ENCODE measurements at places on chromosomes 11 and 22. TPM values are rescaled to one million over a fixed set of nuclear protein-coding genes. Genes with fewer than 3 reads are reported as not detected.

GRCh38 chr22:45680932-45681700, 9.5 kb downstream of the ATXN10 start:
- H3K27me3 ChIP-seq: no peaks in the 10 kb centered on the region
- no peak overlapping the region for H3K27ac ChIP-seq
- no peak for DNase-seq
- no peaks in the 10 kb centered on the region for H3K36me3 ChIP-seq

Gene GLYATL2
- not detected for total RNA-seq

DNA sequence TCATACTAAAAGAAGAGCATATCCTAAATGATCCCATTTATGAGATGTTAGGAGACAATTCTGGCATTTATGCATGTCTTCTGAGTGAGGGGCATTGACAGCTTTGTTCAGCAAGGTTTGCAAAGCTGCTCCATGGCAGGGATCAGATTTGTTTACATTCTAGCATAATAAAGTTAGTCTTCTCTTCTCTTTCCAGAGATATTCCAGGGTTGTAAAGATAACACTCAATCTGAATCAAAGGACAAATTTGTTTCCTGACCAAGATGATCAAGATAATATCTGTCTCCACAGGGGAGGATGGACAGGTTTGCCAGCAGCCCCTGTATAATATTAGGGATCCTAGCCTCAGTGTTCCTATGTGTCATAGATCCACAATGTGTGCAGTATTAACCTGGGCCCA, 77.5 kb upstream of the ZC3H12C start:
- H3K27ac ChIP-seq: no peak overlapping the region
- H3K36me3 ChIP-seq: no peaks in the 10 kb centered on the region
- H3K4me1 ChIP-seq: no peaks in the 10 kb centered on the region

Gene RFPL2
- total RNA-seq: not detected

- no peak overlapping the region for H3K4me3 ChIP-seq
- no peaks in the 10 kb centered on the region for H3K4me1 ChIP-seq
- no peaks in the 10 kb centered on the region for H3K27me3 ChIP-seq
These were observed 35.0 kb upstream of the TPBGL start for GRCh38 chr11:75205564-75206020.

- no peaks in the 10 kb centered on the region for H3K27me3 ChIP-seq
- H3K4me3 ChIP-seq: no peak overlapping the region
- H3K4me1 ChIP-seq: no peaks in the 10 kb centered on the region
- DNase-seq: no peak
- H3K27ac ChIP-seq: no peak overlapping the region
These were observed 150.3 kb downstream of the LDLRAD3 start for GRCh38 chr11:36094164-36094563.

DNA sequence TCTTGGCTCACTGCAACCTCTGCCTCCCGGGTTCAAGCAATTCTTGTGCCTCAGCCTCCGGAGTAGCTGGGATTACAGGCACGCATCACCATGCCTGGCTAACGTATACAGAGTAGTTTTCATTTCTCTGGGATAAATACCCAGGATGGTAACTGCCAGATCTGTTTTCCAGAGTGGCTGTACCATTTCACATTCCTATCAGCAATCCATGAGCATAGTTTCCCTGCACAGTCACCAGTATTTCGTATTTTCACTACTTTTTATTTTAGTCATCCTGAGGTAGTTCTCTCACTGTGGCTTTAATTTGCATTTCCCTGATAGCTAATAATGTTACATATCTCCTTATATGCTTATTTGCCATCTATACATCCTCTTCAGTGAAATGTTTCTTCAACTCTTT, 11.0 kb upstream of the SCARF2 start:
- H3K27me3 ChIP-seq: no peaks in the 10 kb centered on the region
- H3K27ac ChIP-seq: no peak overlapping the region
- no peak for DNase-seq
- no peaks in the 10 kb centered on the region for H3K36me3 ChIP-seq

DNA sequence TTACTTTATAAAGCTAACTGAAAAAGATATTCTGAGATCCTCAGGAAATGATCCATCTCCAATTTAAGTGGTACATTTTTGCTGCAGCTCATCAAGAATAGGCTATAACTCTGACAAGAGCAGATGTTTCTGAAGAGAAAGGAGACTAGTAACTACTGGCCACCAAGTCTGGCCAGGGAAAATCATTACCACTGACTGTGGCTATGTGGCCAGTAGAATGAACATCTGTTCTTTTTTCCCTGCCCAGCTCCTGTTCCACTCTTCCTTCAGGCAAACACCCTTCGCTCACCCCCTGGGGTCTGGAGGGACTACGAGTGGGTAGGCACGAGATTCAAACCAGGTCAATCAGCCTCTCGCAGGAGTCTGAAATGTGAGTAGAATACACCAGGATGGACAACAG, 23.9 kb downstream of the TMEM123 start:
- H3K36me3 ChIP-seq: peaks cover 21% of the 10 kb centered on the region
- H3K27me3 ChIP-seq: no peaks in the 10 kb centered on the region
- peak overlapping the region; percentile 91 for H3K27ac ChIP-seq

Gene GNG3
- not detected for total RNA-seq

DNA sequence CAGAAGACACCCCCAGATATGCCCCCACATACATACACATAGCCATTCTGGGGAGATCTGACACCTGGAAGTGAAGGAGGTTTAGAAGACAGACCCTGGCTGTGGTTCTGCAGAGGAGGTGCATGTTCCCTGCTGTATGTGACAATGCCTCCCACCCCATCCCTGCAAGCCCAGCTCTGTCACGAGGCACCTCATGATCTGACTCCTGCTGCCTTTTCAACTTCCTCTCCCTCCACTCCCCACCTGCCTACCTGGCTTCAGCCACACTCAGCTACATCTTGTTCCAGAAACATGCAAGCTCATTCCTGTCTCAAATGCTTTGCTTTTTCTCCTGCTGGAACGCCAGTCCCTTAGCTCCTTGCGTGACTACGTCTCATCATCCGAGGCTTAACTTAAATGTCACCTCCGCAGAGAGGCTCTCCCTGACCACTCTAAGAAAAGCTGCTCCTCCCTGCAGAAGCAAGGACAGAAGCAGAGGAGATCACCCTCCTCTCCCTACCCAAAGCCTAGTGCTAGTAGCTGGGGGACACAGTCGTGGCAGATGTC, 114.5 kb downstream of the FEZ1 start:
- no peaks in the 10 kb centered on the region for H3K27me3 ChIP-seq
- H3K36me3 ChIP-seq: no peaks in the 10 kb centered on the region
- H3K4me3 ChIP-seq: no peak overlapping the region
- DNase-seq: no peak
- H3K27ac ChIP-seq: no peak overlapping the region

Gene C22orf42
- total RNA-seq: not detected

- H3K4me3 ChIP-seq: no peak overlapping the region
- no peak for DNase-seq
- H3K27me3 ChIP-seq: no peaks in the 10 kb centered on the region
- no peaks in the 10 kb centered on the region for H3K36me3 ChIP-seq
These were observed 30.6 kb downstream of the ADAMTS8 start for GRCh38 chr11:130397780-130398179.

Gene FGF4
- not detected for total RNA-seq

Gene HORMAD2
- not detected for total RNA-seq

DNA sequence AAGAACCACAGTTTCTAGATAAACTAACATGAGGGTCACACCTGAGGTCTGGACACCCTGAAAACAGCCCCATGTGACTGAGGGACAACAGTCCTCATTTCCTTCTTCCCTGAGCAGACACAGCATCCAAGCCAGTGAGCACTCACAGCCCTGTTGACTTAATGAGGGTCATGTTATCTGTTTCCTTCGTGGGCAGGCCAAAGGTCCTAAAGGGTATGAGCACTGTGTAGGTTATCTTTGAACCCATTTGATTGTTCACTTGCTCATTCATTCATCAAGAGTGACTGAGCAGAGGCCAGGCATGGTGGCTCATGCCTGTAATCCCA, 170.7 kb upstream of the B3GAT1 start:
- no peak overlapping the region for H3K27ac ChIP-seq
- no peaks in the 10 kb centered on the region for H3K4me1 ChIP-seq
- DNase-seq: no peak
- H3K27me3 ChIP-seq: no peaks in the 10 kb centered on the region
